ENCODE measurements at places on chromosomes 3 and 15.
A peak's percentile ranks its signal among the peaks of the same experiment; 100 is the strongest.

- DNase-seq, result no peak
These were observed 128.7 kb upstream of the WNT5A start for GRCh38 chr3:55615694-55616295.

- DNase-seq, result no peak
These were observed 44.3 kb upstream of the HACD2 start for GRCh38 chr3:123628996-123629746.

DNA sequence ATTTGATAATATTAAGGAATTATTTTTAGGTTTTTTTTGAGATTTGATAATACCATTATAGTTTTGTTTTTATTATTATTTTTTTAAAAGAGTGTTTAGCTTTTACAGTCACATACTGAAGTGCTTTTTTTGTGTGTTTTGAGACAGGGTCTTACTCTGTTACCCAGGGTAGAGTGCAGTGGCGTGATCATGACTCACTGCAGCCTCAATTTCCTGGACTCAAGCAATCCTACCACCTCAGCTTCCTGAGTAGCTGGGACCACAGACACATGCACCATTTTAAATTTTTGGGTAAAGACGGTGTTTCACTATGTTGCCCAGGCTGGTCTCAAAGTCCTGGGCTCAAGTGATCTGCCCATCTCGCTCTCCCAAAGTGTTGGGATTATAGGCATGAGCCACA lies 73.0 kb downstream of the SUMF1 start:
- DNase-seq, result peak; percentile 11

GRCh38 chr15:67177752-67178151 lies 76.7 kb downstream of the AAGAB start:
- DNase-seq, result no peak

DNA sequence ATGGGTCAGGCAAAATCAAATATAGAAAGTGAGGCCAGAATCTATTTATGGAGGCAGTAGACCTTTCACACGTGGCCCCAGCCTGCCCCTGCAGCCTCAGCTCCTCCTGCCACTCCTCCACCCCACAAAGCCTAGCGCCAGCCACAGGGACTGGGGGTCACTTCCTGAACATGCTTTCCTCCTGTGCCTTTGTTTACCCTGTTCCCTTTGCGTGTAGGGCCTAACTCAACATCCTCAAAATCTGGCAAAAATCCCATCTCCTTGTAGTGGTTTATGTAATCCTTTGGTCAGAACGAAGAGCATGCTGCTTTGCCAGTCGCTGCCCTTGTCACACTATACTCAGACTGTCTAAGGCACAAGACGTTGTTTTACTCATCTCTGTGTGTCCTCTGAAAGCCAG lies 39.6 kb downstream of the KBTBD12 start:
- DNase-seq, result no peak

GRCh38 chr15:33098094-33099058 lies 96.1 kb downstream of the FMN1 start:
- DNase-seq, result no peak

DNA sequence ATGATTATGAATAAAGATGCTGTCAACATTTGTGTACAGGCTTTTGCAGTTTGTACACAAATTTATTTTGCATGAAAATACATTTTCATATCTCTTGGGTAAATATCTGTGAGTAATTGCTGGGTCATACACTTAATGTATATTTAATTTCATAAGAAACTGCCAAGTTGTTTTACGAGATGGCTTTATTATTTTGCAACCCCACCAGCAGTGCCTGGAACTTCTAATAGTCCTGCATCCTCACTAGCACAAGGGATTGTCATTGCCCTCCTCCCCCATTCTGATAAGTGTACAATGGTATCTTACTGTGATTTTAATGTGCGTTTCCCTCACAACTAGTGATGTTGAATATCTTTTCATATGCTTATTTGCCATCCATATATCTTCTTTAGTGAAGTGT lies 45.2 kb downstream of the ASTE1 start:
- no peak for DNase-seq

- DNase-seq, result no peak
These were observed 85.6 kb downstream of the CLSTN2 start for GRCh38 chr3:140020541-140020940.

DNA sequence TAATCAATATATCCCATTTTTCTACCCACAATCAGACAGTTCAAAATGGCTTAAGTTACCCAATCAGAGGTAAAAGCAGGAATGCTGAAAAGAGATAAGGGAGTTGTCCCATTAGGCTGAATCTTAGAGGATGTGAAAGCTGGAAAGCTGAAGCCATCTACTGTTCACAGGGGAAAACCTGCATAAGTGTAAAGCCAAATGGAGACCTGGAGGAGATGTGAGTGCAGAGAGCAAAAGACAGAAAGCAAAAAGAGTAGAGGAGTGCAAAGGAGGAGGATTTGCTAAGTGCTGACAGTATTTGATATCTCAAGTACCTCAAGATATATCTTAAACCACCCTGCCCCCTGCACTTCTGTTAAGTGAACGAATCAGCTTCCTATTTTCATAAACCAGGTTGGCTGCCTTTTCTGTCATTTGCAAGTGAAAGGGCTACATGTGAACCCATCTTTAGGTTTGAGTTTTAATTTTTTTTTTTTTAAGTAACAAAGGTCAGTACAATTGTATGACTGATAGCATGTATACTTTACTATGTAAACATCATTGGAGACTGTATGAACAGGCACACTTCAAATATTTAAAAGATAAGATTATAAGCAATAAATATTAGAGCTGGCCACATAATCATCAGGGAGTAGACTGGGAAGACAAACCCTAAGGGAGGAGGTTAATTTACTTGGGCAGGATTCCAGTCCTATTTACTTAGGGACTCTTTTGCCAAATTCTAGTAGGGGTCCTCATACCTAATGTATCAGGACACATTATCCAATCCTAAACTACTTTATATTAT lies 22.8 kb upstream of the P2RY1 start:
- no peak for DNase-seq

DNA sequence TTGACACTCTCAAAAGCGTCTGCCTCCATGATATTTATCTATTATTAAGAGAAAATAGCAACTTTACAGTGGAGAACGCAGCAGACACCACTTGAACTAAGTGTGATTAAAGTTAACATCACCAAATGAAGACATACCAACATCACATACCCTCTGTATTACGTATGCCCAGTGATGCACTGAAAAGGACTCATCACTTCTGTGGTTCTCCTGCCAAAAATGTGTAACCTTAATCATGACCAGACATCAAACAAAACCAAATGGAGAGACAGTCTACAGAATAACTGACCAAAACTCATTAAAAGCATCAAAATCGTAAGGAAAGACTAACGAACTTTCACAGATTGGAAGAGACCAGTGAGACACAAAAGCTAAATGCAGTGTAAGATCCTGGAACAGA lies 103.2 kb downstream of the PPP2R3A start:
- DNase-seq, result no peak

- no peak for DNase-seq
These were observed 518.6 kb downstream of the GBE1 start for GRCh38 chr3:81242871-81243270.

DNA sequence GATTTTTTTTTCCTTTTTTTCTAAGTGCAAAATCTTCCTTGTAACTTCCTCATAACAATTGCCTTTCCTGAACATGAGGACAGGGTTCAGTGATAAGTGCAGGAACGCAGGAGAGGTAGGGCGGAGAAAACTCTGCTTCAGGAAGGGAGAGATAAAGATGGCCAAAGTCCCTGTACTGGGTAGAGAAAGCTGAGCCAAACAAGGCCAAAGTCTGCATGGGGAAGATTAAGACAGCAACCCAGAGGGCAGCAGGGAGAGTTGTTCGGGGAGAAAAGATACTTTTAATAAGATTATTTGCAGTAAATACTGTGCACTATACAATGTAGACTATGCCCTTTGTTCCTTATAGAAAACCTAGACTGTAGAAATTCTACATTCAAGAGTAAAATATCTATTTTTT lies 55.4 kb upstream of the LRRFIP2 start:
- peak; percentile 67 for DNase-seq

DNA sequence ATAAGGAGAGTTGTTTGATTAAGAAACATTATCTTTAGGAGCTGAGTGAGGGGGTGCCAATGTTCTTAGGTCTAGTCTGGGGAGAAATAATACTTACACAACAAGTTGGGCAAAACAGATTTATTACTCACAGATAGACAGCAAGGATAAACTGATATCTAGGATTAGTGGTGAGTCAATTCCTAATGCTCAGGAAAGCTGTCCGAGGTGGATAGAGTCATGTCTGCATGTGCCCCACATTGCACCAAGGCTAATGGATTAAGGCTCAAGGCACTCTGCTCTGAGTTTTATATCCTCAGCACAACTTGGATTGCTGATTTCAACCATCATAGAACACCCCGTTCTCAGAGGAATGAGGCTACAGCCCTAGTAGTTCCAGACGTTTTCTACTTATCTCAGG lies 1042.3 kb downstream of the OTOL1 start:
- no peak for DNase-seq

DNA sequence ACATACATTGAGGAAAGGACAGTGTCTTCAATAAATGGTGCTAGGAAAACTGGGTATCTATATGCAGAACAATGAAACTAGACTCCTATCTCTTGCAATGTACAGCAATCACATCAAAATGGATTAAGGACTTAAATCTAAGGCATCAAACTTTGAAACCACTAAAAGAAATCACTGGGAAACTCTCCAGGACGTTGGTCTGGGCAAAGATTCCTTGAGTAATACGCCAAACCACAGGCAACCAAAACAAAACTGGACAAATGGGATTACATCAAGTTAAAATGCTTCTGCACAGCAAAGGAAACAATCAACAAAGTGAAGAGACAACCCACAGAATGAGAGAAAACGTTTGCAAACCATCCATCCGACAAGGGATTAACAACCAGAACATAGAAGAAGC lies 14.5 kb downstream of the LAMP3 start:
- DNase-seq, result no peak

GRCh38 chr3:58535531-58536500 lies 1.2 kb downstream of the ACOX2 start:
- DNase-seq, result peak; percentile 78

- DNase-seq, result no peak
These were observed 149.7 kb downstream of the THRB start for GRCh38 chr3:24344784-24345439.

GRCh38 chr3:87856126-87856525 lies 202.7 kb downstream of the CGGBP1 start:
- DNase-seq, result no peak

- DNase-seq, result no peak
These were observed 80.6 kb downstream of the P3H2 start for GRCh38 chr3:190040145-190040544.

DNA sequence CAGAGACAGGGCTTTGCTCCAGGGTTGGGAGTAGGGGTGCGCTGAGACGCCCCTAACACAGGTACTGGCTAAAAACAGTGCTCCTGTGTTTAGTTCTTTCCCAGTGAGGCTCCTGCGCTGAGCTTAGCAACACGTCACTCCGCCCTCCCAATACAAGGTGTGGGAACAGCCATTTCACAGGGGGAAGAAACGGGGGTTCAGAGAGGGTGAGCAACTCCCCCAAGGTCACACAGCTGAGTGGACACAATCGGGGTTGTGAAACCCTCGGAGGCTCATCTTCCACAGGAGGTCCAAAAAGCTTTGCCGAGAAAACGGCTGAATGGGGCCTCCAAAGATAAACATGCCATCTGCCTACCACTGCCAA lies 628 bp downstream of the PRRT3 start:
- no peak for DNase-seq

DNA sequence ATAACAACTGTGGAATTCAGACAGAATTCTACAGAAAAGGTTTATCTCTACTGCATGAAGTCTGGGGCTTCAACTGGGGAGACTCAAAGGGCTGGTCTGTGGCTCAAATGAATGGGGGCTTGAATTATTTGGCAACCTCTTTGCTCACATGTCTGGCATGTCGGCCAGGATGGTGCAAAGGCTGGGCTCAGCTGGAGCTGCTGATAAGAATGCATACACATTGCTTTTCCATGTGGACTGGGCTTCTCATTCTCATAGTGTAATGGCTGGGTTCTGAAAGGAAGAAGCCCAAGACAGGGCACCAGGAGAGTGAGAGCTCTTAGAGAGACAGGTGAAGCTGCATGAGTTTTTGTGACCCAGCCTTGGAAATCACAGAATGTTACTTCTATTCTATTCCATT lies 194.3 kb upstream of the SGO1 start:
- no peak for DNase-seq

DNA sequence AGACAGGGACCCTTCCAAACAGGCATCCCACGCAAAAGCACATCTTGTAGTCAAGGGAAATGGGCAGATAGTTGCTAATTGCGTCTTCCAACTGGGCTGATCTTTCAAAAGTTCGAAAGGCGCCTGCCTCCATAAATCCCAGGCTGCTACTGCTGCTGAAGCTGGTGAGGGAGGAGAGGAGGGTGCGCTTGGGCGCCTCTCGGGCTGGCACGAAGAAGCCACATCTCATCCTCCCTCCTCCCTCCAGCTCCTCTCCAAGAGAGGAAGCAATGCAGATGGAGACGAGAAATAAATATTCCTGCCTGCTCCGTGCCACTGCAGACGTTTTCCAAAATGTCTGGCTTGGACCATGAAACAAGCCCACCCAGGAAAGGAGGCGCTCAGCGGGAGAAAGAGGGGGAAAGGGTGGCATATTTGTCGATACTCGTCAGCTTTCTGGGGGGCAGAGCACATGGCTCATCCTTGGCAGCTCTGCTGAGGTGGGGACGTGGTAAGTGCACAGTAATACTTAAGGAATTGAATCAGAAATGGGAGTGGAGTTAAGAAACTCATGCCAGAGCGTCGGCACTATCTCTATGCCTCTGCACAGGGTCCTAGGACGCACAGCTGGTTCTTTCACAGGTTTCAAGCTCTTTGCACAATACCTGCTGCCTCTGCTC lies 88.9 kb upstream of the FEZF2 start:
- no peak for DNase-seq

DNA sequence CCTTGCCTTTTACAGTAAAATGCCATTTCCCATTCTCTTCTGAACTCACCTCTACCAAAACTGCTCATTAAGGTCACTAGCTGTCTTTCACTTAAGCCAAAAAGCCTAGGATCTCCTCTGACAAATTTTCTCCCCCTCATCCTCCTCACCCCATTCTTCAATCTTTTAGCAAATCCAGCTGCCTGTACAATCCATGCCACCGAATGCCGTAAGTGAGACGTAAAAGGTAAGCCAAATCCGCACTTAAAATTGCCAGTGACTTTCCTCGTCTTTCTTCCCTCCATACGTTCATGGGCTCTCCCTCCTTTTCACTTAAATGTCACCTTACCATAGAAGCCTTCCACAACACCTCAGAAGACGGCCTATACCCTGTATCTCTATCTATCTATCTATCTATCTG lies 13.8 kb downstream of the PSMD6 start:
- DNase-seq, result no peak

DNA sequence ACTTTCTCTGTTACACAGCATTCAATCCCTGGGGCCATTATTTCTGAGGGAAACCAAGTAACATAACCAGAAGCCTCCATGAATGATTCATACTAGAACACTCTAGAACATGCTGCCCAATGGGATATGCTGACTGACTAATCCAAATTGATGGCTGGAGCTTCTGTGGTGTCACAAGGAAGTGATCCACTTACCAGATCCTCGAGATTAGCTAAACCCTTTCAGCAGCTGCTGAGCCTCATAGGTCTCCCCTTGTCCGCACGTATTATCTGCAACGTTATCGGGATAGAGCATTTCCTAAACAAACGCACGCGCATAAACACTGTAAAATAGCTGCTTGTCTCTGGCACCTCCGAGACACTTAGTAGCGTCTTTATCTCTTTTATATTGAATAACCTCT lies 61.2 kb upstream of the PROK2 start:
- no peak for DNase-seq
